Ovary (tissue), 10 donors: ENCODE measurements at places on chromosomes 3 and 15. TPM values are rescaled to one million over a fixed set of nuclear protein-coding genes. Genes with fewer than 3 reads are reported as not detected.

- no peak for DNase-seq
These were observed 180.6 kb downstream of the FAM43A start for GRCh38 chr3:194866236-194866635.

DNA sequence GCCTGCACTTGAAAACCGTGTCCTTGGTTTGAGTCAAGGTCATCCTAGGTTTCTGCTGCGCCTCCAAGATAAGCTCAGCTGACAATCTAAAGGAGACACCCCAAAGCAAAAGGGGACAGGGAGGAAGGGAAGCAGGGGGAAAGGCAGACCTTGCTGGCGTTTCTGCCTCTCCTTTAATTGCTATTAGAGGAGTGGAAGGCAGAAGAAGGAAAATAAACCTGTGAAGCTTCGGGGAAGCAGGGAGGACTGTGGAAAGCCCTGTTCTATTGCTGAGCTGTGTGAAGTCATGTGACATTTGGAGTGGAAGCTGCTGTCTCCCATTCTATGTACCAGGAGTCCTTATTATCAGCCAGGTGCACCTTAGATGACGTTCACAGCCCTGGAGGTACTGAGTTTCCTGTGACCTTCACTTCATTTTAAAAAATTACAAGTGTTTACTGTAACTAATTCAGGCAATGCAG lies 21.5 kb upstream of the CHD2 start:
- no peak for DNase-seq

The PLA2G4B gene
- polyA plus RNA-seq = 8.6 TPM

GRCh38 chr15:39094116-39094515 lies 486.8 kb upstream of the THBS1 start:
- DNase-seq = no peak

The DPPA2 gene
- not detected for polyA plus RNA-seq

DNA sequence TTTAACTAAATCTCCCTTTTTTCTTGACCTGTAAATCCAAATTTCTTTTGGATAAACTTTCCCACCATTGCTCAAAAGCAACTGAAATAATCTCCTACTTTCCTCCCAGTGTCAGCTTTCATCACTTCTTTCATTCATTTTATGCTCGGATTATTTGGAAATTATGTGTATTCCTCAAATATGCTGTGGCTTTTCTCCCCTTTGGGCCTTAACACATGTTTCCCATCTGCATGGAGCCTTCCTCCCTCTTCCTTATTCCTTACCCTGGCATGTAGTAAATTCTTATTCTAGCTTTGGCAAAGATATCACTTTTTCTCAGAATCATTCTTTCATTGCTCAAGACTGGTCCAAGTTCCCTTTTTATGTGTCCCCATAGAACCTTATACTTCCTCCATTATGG lies 41.8 kb upstream of the TUSC7 start:
- DNase-seq = no peak

The ARF4 gene
- 119 TPM for polyA plus RNA-seq

The KAT2B gene
- 26.1 TPM for polyA plus RNA-seq

The NEK10 gene
- 0.92 TPM for polyA plus RNA-seq
